ENCODE measurements at places on chromosomes 6 and 20.

DNA sequence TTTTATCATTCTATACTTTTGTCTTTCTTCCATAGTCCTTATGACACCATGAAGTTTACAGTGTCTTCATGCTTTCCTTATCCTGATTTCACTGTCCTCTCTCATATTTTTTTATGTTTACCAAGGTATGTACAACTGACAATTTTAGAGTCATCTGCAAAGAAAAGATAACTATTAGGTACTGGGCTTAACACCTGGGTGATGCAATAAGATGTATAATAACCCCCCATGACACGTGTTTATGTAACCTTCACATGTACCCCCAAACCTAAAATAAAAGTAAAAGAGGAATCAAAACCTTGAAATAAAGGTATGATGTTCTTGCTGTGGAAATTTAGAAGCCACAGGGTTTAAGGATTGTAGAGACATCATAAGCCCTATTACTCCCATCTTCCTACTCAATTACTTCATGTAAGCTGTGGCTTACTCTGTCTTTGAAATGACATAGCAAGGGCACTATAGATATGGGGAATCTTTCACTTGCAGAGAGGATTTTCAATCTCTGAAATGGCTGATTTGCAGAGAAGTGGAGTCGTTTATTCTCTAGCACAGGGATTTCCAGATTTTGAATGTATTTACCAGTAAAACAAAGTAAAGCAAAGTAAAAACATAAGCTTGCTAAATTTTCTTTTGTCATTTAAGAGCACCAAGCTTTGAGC, 18.9 kb downstream of the OR2W1 start:
- no peak for DNase-seq

DNA sequence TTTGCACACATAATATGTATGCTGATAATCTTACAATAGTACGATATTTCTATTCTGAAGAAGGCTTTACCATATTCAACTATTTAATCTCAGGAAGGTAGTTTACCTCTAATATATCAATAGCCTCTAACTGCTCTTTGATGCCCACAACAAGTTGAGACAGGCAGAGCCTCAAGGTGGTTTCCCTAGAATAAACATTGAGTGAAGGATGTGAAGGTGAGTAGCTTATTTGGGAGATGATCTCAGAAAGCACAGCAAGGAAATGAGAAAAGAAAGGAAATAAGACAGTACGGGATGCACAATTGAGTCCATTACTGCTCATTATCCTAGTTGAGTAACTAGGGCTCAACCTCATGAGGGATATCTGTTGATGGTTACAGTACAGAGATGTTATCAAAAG, 638.4 kb downstream of the MAFB start:
- no peak for DNase-seq

DNA sequence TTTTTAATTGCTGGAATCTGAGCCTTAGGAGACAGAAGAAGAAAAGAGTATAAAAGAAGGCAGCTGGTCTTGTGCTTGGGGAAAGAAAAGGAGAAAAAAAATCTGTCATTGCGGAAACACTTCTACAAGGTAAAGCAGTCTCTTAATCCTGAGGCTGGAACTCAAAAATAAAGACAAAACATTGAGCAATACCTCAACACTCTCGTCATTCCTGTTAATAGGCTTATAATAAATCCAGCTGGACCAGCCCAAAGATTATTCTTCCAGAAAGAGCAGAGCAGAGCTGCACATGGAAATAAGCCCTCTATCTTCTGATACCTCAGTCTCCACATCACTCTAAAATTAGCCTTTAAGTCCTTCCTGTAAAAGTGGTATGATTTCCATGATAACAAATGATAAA, 62.0 kb upstream of the HIVEP1 start:
- DNase-seq, result no peak

DNA sequence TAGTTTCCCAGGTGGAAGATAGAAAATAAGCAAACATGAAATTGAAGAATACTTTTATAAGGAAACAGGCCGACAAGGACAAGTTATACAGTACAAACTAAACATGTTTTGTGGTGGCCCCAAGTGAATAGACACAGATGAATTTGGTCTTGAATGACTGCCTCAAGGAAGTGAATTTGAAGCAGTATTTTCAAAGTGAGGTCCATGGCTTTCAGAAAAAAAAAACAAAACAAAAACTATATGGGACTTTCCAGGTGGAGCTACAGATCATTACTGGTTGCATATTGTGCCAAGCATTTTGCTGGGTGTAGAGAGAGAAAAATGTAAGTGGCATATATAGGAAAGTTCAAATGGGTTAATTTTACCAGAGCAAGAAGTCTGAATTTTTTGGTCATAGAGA, 68.8 kb downstream of the CYB5R4 start:
- no peak for DNase-seq

- DNase-seq, result no peak
Measured at GRCh38 chr6:44087623-44088022, 39.6 kb downstream of the MRPL14 start.

- DNase-seq, result no peak
Measured at GRCh38 chr6:113591896-113592827, 265.0 kb upstream of the MARCKS start.

GRCh38 chr6:75526502-75527127, 33.0 kb upstream of the FILIP1 start:
- DNase-seq, result peak; percentile 58

- no peak for DNase-seq
Measured at GRCh38 chr6:80009531-80009930, 5.1 kb downstream of the TTK start.

GRCh38 chr20:62120990-62121775, 1.1 kb upstream of the LSM14B start:
- DNase-seq, result peak; percentile 12

- no peak for DNase-seq
Measured at GRCh38 chr20:22763257-22763906, 179.0 kb upstream of the FOXA2 start.

DNA sequence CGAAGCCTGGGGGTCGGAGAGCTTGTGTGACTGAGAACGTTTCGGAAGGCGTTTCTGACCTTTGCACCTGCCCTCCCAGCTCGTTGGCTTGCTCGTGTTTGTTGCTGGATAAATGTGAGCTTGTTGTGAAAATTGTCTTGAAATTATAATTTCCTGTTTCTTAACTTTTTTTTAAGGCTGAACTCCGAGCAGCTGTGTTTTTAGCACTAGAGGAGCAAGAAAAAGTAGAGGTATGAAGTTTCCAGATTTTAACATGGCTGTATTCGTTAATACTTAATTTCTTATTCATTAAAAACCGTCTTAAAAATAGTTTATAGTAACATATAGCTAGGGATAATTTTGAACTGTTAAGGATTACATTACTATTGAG, 672 bp downstream of the CEP43 start:
- no peak for DNase-seq

DNA sequence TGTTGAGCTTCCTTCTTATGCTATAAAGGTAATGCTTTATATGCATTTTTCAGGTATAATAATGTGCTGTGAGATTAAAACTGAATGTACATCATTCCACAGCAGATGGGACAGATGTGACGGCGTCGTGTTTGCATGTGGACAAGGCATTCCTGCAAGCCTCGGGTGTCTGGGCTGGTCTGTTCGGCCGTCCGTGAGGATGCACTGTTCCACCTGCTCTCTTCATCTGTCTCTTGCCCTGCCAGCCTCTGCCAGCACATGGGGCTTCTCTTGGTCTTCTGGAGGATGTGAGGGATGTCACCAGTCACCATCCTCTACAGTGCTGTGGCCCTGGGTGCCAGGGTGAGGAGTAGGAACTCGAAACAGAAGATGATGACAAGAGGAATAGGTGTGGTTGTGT, 223.2 kb downstream of the ERMARD start:
- no peak for DNase-seq

- no peak for DNase-seq
Measured at GRCh38 chr20:62286493-62287064, 16.2 kb upstream of the ADRM1 start.

GRCh38 chr6:159056003-159056402, 11.2 kb upstream of the TAGAP start:
- no peak for DNase-seq

GRCh38 chr6:166446567-166447065, 63.9 kb upstream of the MPC1 start:
- DNase-seq, result no peak

All from activated CD4-positive, alpha-beta T cell treated with anti-CD3 and anti-CD28 coated beads, Interleukin-2, Interleukin-4, amounts not matched to agents 100 ng/mL and 50 ng/mL, durations not matched to agents 16 hours and 8 hours (primary cell).